Tracheal epithelial cell (primary cell): ENCODE measurements at places on chromosomes 5 and 9. TPM values are rescaled to one million over a fixed set of nuclear protein-coding genes. Genes with fewer than 3 reads are reported as not detected.

TAS2R1 gene
- total RNA-seq, result not detected in 2 replicates

FAM114A2 gene
- total RNA-seq, result 24.1 and 24.3 TPM in 2 replicates

TXNDC8 gene
- total RNA-seq, result not detected in 2 replicates

COL15A1 gene
- total RNA-seq, result under 0.01 TPM in 1 of 2 replicates, not detected in the other

PCDHB16 gene
- total RNA-seq, result under 0.01 TPM in 1 of 2 replicates, not detected in the other

ENTPD2 gene
- 0.21 and 1.7 TPM in 2 replicates for total RNA-seq

BHMT2 gene
- 3.9 TPM in 1 of 2 replicates, not detected in the other for total RNA-seq

CDO1 gene
- total RNA-seq, result 0.24 TPM in 1 of 2 replicates, not detected in the other

PHF24 gene
- total RNA-seq, result under 0.01 and 0.48 TPM in 2 replicates

EGFLAM gene
- total RNA-seq, result 3.0 TPM in 1 of 2 replicates, not detected in the other

PPP3R2 gene
- total RNA-seq, result not detected in 2 replicates

DCANP1 gene
- total RNA-seq, result not detected in 2 replicates

CTXN3 gene
- not detected in 2 replicates for total RNA-seq

CCDC192 gene
- not detected in 2 replicates for total RNA-seq

GLE1 gene
- 23.6 and 29.6 TPM in 2 replicates for total RNA-seq

TMOD1 gene
- 0.48 TPM in 1 of 2 replicates, not detected in the other for total RNA-seq

TAF11L6 gene
- total RNA-seq, result not detected in 2 replicates

FBXW11 gene
- total RNA-seq, result 90.4 TPM in 2 replicates

DNAI1 gene
- not detected in 2 replicates for total RNA-seq

ANKRD34B gene
- total RNA-seq, result 0.96 TPM in 1 of 2 replicates, not detected in the other

GAS1 gene
- total RNA-seq, result 1.4 and 1.5 TPM in 2 replicates

SH3GL2 gene
- 0.48 TPM in 1 of 2 replicates, not detected in the other for total RNA-seq

TAF11L4 gene
- not detected in 2 replicates for total RNA-seq

SUSD3 gene
- 1.7 TPM in 1 of 2 replicates, not detected in the other for total RNA-seq

SUB1 gene
- 150 and 182 TPM in 2 replicates for total RNA-seq

OSTF1 gene
- 48.4 and 50.1 TPM in 2 replicates for total RNA-seq

TMEM167A gene
- 36.9 and 49.4 TPM in 2 replicates for total RNA-seq

RNF38 gene
- total RNA-seq, result 5.1 and 7.5 TPM in 2 replicates

AHRR gene
- total RNA-seq, result 0.43 and 0.72 TPM in 2 replicates

NTRK2 gene
- total RNA-seq, result under 0.01 TPM in 1 of 2 replicates, not detected in the other

TAF11L10 gene
- not detected in 2 replicates for total RNA-seq

LRRC19 gene
- not detected in 2 replicates for total RNA-seq

PCDHB10 gene
- total RNA-seq, result under 0.01 and 0.21 TPM in 2 replicates

IFNW1 gene
- not detected in 2 replicates for total RNA-seq

SELENOP gene
- total RNA-seq, result 5.1 and 8.1 TPM in 2 replicates

CERCAM gene
- total RNA-seq, result 19.2 and 68.2 TPM in 2 replicates

DNM1 gene
- 2.8 and 6.5 TPM in 2 replicates for total RNA-seq

GGTA1 gene
- under 0.01 TPM in 1 of 2 replicates, not detected in the other for total RNA-seq

KCNV2 gene
- not detected in 2 replicates for total RNA-seq

GARIN3 gene
- not detected in 2 replicates for total RNA-seq

TEK gene
- under 0.01 TPM in 2 replicates for total RNA-seq

CHSY3 gene
- total RNA-seq, result under 0.01 and 1.4 TPM in 2 replicates

C9orf152 gene
- total RNA-seq, result under 0.01 TPM in 1 of 2 replicates, not detected in the other

BTNL8 gene
- total RNA-seq, result 0.24 TPM in 1 of 2 replicates, not detected in the other

PCDHB9 gene
- under 0.01 TPM in 1 of 2 replicates, not detected in the other for total RNA-seq

SLC46A2 gene
- not detected in 2 replicates for total RNA-seq

LCN9 gene
- not detected in 2 replicates for total RNA-seq

FOXD4L6 gene
- not detected in 2 replicates for total RNA-seq

SEMA4D gene
- 3.4 and 4.5 TPM in 2 replicates for total RNA-seq

GTF3C5 gene
- total RNA-seq, result 24.9 and 33.7 TPM in 2 replicates

ARL10 gene
- 8.4 and 10.7 TPM in 2 replicates for total RNA-seq

HAVCR1 gene
- 55.2 TPM in 1 of 2 replicates, not detected in the other for total RNA-seq

KIF12 gene
- total RNA-seq, result 2.4 TPM in 1 of 2 replicates, not detected in the other

HTR4 gene
- total RNA-seq, result not detected in 2 replicates

PTGES2 gene
- 65.2 and 112 TPM in 2 replicates for total RNA-seq

TMEM252 gene
- not detected in 2 replicates for total RNA-seq

FOCAD gene
- total RNA-seq, result 39.0 and 59.8 TPM in 2 replicates

VCP gene
- total RNA-seq, result 237 and 359 TPM in 2 replicates
